ENCODE measurements at places on chromosomes 4 and X.

DNA sequence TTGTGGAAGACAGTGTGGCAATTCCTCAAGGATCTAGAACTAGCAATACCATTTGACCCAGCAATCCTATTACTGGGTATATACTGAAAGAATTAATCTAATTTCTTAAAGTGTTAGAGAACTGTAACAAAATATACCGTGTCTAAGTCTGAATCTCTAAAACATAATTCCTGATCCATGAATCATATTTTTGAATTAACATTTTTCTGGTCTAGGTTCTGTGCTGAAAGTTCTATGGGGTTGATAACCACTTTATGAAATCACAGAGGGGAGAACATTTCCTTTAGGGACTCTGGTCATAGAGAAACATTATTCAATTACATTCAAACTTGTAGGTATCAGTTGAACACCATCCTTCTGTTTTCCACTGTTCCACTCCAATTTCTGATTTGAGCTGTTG, 91.9 kb upstream of the ETNPPL start:
- no peak for DNase-seq

DNA sequence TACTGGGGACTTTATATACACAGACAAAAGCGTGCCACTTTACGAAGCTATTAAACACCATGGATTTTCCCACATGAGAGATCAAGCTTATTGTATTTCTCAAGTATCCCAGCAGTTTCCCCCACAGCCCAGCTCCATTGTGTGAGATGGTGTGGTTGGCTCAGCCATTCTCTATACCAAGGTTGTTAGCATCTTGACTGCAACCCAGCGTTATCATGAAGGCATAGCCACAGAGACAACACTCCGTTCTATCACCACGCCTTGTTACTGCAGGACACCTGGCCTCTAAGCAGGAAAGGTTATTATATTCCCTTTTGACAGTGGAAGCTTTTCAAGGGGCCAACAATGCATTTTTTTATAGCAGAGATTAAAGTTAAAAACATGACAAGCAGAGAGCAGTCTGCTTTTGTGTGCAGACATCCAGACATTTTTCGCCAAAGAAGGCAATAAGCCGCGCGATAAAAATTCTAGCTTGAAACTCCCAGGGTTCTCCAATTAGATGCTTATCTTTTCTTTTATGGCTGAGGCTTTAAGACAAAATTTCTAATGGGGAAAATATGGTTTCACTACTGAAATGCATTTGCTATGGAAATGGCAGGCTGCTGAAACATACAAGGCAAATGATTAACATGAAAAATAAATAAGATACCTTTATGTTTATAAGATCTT, 206.1 kb downstream of the MID1 start:
- no peak for DNase-seq

- DNase-seq = no peak
These were observed 276.4 kb downstream of the IL15 start for GRCh38 chr4:141912831-141913230.

DNA sequence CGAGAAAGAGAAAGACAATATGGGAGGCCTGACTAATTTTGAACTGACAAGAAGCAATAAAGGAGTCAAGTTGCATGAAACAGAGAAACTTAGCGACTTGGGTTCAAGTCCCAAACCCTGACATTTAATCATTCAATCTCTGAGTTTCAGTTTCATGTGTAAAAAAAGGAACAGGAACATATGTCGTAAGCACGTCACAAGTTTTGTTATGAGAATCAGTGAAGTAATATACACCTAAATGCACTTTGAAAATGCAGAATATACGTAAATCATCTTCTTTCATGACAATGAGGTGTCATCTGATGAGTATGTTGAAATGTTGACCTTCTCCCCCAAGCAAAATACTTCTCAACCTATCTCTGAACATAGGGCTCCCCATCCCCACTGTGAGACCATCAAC, 10.4 kb downstream of the ACOT9 start:
- DNase-seq = no peak

DNA sequence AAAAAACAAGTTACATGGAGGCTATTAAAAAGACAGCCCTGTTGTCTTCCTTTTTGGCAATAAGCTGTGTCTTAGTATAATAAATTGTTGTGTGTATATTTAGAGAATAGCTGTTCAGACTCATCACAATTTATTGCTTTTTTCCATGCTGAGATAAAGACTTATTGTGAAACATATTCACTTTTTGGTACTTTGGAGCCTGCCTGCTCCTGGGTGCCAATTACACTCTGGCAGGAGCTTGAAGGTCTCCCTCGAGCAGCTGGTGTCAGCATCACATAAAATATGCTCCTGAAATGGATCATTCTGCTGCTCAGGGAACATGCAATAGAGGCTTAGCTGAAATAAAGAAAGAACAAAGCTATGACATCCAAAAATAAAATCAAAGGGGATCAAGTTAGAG, 211.6 kb upstream of the DKK2 start:
- DNase-seq = no peak

- DNase-seq = no peak
These were observed 1489.8 kb downstream of the STIM2 start for GRCh38 chr4:28350485-28350884.

- no peak for DNase-seq
These were observed 90.5 kb downstream of the FBXO8 start for GRCh38 chr4:174192943-174193342.
